ENCODE measurements at places on chromosomes 7 and 10.

GRCh38 chr7:127189886-127190285 lies 62.9 kb downstream of the GRM8 start:
- no peak for DNase-seq

GRCh38 chr10:60149003-60149402 lies 240.7 kb downstream of the ANK3 start:
- DNase-seq, result no peak

DNA sequence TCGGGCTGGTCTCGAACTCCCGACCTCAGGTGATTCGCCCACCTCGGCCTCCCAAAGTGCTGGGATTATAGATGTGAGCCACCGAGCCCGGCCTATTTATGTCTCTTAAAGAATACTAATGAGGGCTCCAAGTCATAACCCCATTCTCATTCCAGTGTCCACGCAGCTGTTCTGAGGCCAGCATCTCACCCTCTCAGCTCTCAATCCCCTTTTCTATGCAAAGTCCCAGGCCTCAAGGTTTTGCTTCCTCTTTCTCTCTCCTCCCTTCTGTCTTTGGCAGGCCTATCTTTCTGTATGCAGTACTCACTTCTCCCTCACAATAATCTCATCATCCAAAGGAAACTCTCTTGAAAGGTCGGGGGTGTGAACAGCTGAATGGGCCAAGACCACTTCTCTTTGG lies 28.0 kb upstream of the VSIR start:
- no peak for DNase-seq

GRCh38 chr10:126904818-126905701 lies at the start of gene DOCK1:
DOCK1 (plus strand) TSS chr10:126905428; CDS start chr10:126905518, 90 bp downstream.
- DNase-seq, result no peak

GRCh38 chr7:131372554-131372953 lies 44.9 kb downstream of the MKLN1 start:
- no peak for DNase-seq

DNA sequence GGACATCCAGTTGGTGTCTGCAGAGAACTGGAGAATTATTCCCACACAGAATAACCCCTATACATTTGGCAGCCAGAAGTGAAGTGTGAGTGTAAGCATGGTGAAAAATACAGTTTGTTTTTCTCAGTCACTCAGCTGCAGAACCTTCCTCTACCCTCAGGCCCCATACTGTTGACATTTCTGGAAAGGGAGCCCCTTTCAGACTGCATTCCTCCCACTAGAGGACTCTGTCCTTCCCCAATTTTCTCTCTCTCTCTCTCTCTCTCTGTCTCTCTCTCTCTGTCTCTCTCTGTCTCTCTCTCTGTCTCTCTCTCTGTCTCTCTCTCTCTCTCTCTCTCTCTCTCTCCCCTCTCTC lies 86.8 kb upstream of the STEAP1B start:
- DNase-seq, result no peak

DNA sequence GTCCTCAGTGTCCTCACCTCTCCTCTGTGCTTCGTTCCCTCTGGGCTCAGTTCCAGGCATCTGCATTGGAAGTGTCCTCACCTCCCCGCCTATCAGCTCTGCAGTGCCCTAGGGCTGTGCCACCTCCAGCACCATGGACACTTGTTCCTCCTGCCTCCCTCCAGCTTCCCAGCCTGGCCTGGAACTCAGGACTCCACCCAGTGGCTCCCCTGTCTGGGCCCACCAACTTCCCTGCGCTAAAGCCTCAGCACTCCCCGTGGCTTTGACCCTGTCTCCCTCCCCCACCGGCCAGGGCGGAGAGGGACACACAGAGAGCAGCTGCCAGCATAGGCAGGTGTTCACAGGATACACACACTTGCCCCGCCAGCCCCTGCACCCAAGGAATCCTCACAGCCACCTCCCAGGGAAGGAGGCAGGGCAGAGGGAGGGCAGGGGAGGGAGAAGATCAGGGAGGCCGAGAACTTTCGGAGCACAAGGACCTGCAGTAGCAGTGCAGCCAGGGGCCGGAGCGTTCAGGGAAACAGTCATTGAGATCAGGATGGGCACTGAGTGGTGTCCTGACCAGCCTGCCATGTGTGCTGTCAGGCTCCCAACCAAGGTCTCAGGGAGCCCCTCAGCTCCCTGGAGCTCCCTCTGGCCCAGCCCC lies 31.3 kb downstream of the ANXA8 start:
- DNase-seq, result no peak

GRCh38 chr10:72027498-72027897 lies 60.9 kb downstream of the SPOCK2 start:
- no peak for DNase-seq

GRCh38 chr7:11609096-11609670 lies 222.8 kb downstream of the THSD7A start:
- no peak for DNase-seq

GRCh38 chr7:781186-781849 lies 51.0 kb upstream of the SUN1 start:
- DNase-seq, result no peak

DNA sequence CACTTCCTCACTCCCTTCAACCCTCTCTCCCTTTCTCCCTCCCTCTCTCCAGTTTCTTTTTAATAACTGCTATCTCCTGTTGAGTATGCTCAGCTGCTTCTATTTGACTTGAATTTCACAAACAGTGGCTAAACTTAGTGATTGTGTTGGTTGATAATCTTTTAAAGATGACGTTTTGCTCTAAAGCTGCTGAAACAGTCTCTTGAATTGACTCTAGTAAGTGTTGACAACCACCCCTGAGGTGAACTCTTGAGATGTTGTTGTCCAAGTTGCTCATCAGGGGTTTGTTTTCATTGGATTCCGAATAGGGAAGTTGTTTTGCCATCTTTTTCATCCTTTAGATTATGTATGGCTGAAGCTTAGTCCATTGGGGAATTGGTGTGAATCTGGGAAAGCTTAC lies 176.2 kb downstream of the TWIST1 start:
- DNase-seq, result no peak

GRCh38 chr7:28872226-28872625 lies 85.9 kb downstream of the TRIL start:
- DNase-seq, result no peak

GRCh38 chr7:127708788-127709187 lies 56.8 kb downstream of the SND1 start:
- DNase-seq, result peak; percentile 26

GRCh38 chr10:24597426-24597825 lies 126.3 kb downstream of the ARHGAP21 start:
- DNase-seq, result no peak

GRCh38 chr10:77603534-77603927 lies 34.1 kb downstream of the KCNMA1 start:
- no peak for DNase-seq

DNA sequence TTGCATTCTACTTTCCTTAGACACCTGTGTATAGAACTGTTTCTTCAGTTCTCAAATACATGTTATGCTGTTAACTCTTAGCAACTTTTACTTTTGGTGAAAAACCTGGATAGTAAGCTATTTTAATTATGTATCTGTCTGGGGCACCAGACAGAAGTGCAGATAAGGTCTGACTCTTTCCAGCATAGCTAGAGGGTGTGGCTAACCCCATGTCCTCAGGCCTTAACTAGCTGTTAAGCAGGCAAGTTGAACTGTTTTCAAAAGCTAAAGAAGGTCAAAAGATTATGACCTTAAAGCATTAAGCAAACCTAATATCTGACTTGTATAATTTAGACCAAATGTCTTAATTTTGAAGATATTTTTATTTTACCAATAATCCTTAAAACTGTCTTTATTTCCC lies 45.1 kb upstream of the INHBA start:
- DNase-seq, result no peak

GRCh38 chr7:52209614-52210013 lies 825.8 kb upstream of the POM121L12 start:
- no peak for DNase-seq

DNA sequence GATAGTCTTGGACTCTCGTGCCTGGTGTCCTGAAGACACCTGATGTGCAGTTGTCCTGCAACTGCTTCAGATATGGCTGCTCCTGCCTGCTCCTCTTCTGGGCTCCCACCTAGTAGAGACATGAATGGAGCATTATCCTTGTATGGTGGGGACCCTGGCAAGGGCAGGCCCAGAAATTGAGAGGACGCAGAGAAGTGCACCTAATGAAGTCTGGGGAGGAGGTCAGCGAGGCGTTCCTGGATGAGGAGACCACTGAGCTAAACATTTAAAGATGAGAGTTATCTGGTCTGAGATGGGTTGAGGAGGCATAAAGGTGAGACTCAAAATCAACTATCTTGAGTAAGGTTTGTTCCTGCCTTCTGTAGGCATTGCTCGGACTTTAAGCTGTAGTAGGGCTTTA lies 66.3 kb downstream of the WDFY4 start:
- no peak for DNase-seq

DNA sequence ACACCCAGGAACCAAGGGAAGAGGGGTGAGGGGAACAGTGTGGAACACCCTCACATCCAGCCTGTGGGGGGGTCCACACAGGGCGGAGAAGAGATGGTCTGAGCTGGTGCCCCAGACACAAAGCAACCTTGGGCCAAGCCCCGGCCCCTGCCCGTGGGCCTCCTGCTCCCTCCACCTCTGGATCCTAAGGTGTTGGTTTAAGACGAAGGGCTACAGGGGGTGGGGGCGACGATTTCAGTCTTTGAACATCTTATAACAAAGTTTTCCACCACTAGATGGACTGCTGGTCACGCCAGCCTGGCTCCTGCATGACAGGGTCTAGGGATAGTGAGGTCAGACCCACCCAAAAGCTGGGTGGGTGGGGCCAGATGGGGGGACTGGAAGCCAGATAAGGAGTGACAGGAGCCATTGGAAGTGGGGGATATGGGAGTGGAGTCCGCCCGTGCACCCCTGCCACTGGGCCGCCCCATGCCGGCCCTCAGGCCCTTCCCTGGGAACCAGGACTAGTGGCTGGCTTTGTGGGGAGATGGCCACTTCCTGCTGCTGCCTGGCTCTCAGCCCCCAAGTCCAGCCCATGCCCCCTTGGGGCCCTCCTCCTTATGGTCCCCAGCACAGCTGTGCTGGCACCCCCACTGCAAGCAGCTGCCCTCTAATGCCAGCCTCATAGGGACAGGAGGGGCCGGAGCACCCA lies 98.4 kb downstream of the RGS10 start:
- DNase-seq, result no peak

GRCh38 chr7:55545496-55545895 lies 26.8 kb downstream of the VOPP1 start:
- peak; percentile 76 for DNase-seq

- DNase-seq, result no peak
Measured at GRCh38 chr7:28623105-28623730, 210.9 kb downstream of the CREB5 start.

- no peak for DNase-seq
Measured at GRCh38 chr7:55072251-55072650, 53.4 kb downstream of the EGFR start.

GRCh38 chr7:115997221-115997620 lies 33.3 kb downstream of the TFEC start:
- no peak for DNase-seq

DNA sequence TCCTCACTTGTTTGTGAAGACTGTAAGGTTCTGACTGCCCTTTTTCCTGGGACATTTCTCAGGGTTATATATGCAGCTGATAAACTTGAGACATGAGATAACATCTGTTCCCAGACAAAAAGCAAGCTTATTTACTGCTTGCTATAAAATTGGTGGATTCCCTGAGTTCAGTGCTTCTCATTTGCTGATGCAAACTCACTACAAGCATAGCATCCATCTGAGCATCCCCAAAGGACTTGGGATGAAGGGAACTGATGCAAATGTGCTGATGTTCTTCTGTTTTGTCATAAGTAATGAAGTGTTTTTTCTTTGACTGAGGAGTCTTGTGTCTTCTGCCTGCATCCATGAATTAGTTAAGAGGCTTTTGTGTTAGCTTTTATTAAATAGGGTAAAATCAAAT lies 183.2 kb downstream of the ADK start:
- DNase-seq, result no peak

DNA sequence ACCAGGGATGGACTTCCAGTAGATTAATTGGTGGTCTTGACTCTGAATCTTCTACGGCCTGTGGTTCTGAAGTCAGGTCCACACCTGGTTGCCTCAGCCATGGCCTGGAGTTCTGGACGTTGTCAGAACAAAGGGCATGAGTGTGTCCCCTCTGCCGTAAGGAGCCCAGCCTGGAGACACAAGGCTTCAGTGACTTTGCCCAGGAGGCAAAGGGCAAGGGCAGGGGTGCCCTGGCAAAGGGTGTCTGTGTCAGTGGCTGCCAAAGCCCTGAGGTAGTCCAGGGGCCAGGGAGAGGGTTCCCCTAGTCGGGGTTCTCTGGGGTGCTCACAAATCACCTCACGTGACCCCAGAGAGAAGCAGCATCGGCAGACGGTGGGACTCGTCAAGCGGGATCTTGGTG lies 273.2 kb upstream of the ZNF32 start:
- no peak for DNase-seq

DNA sequence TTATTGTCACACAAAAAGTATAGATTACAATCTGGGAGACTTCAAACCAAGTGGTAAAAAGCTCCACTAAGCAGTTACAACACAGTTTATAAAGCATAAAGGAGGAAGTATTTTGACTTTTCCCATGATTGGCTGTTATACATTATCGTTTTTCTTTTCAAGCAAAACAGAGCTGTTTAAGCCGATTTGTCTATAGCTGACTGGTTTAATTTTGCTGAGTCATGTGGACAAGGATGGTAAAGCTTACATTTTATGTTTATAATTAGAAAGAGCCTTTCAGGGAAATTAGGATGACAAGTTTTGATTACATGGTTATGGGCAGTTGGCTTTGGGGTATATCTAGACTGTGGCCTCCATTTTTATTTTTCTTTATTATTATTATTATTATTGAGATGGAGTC lies 152.5 kb upstream of the STK17A start:
- DNase-seq, result no peak

GRCh38 chr7:22555476-22555875 lies 55.5 kb upstream of the STEAP1B start:
- no peak for DNase-seq

- DNase-seq, result no peak
Measured at GRCh38 chr7:44217852-44218402, 17.1 kb downstream of the YKT6 start.

DNA sequence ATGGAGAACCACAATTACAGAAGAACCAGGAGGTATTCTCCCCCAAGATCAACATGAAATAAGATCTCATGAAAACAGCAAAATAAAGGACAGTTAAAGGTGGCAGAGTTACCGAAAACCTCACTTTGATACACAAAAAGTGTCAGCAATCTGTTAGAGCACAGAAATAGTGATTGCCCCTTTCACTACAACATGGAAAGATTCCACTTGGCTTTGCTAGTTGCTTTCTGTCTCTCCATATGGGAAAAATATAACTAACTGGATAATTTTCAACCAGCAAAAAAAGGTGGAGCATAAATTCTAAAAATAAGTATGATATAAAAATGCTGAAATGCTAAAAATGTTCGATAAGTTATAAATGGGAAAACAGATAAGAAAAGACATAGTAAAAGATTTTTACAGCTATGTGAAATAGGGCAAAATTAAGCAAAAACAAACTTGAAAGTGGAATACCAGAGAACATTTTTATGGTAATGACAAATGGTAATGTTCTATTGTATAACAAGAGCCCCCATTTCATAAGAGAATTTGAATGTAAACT lies 90.2 kb downstream of the GPR85 start:
- no peak for DNase-seq

DNA sequence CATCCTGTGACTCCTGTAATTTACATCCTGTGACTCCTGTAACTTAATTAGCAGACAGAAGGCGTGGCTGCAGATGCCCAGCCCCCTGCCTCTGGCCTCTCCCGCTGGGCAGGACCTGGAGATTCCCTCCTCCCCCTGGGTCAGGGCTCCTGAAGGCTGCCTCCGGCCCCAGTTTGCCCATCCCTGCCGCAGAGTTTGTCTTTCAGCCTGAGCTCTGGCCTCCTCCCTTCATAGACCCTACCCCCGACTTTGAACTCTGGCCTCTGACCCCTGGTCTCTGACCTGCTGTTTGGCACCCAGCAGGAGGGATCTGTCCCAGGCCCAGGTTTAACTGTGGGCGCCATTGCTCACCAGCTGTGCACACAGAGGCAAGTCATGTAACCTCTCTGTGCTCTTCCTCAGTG lies 45.6 kb downstream of the ELFN1 start:
- no peak for DNase-seq

All from epithelial cell of prostate (primary cell).